Inflammatory macrophage treated with lipopolysaccharide for 1 hour (primary cell): ENCODE measurements at places on chromosomes 13 and 19.

- DNase-seq: peak; percentile 75
Observed at GRCh38 chr19:50669302-50670101, 20.3 kb downstream of the C19orf81 start.

- DNase-seq: no peak
Observed at GRCh38 chr13:42049454-42049813, 986 bp downstream of the DGKH start.

- DNase-seq: no peak
Observed at GRCh38 chr13:113864273-113864890, 506 bp upstream of the GAS6 start.

- DNase-seq: no peak
Observed at GRCh38 chr19:10278935-10279334, 7.8 kb upstream of the ICAM4 start.

- DNase-seq: peak; percentile 93
Observed at GRCh38 chr19:14048443-14049153, 13.3 kb downstream of the PALM3 start.

DNA sequence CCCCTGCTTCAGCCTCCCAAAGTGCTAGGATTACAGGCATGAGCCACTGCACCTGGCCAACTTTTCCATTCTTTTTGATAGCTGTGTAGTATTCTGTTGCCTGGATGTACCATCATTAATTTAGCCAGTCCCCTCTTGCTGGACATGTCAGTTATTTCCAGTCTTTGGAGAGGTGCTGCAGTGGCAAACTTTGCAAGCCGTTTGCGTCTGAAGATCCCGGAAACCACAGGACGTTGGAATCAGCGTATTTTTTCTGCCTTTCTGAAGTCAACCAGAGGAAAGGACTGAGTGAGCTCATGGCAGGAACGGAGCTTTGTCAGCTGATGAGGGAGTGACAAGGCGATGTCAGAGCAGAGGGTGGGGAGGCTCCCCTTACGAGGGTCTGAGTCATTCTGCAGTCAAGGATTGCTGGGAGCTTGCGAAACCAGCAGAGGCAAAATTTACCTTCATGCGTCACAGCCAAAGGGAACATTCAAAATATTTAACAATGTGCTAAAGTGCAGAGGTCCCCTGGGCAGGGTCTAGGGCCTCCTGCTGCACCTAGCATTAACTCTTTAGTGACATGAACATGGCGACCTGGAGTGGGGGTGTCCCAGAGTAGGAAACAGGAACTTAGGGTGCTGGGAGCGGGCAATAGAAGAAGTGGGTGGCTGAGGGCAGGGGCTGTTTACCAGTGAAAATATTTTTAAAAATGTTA, 5.6 kb downstream of the C5AR1 start:
- peak; percentile 99 for DNase-seq
